ENCODE measurements at places on chromosomes 7 and 10.

- DNase-seq: no peak
Measured at GRCh38 chr7:151137791-151138152, 29.7 kb downstream of the GBX1 start.

DNA sequence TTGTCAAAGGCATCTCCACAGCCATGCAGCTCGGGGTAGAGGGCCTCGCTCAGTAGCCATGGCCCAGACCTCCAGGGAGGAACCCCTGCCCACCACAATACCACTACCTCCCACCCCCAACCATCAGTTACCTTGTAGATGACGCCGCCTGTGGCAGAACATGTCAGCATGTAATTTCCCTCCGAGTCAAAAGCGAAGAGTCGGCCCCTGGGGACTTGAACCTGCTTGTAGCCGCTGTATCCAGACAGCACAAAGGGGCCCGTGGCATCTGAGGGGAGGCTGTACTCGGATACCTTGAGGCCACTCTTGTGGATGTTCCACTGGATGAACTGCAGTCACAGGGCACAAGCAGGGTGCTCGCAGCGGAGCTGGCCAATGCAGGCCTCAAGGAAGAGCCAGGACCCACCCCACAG is 16.3 kb upstream of the CYREN start:
- DNase-seq: no peak

DNA sequence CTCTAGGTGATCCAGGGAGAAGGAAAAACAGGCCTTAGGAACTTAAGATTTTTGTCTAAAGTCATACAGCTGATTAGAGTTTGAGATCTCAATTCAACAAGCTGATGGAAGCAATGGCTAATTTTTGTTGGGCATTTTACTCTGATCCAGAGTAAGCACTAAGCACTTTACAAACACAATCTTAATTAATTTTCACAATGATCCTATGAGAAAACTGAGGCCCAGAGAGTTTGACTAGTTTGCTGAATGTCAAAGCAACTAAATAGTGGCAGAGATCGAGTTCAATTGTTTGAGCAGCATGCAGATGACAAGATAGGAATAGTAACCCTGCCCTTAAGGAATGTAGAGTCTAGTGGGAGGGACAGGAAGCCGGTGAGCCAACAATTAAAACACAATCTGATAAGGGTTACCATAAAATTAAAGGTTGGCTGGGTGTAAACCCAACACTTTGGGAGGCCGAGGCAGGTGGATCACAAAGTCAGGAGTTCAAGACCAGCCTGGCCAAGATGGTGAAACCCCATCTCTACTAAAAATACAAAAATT is 13.5 kb upstream of the RPEL1 start:
- DNase-seq: no peak

GRCh38 chr7:140229591-140230515 is 53.1 kb upstream of the KDM7A start:
- DNase-seq: peak; percentile 34

- no peak for DNase-seq
Measured at GRCh38 chr10:119025336-119025735, 4.2 kb upstream of the NANOS1 start.

- DNase-seq: no peak
Measured at GRCh38 chr7:106041140-106041717, 70.9 kb downstream of the SYPL1 start.

- no peak for DNase-seq
Measured at GRCh38 chr7:155352076-155352752, 54.5 kb downstream of the INSIG1 start.

DNA sequence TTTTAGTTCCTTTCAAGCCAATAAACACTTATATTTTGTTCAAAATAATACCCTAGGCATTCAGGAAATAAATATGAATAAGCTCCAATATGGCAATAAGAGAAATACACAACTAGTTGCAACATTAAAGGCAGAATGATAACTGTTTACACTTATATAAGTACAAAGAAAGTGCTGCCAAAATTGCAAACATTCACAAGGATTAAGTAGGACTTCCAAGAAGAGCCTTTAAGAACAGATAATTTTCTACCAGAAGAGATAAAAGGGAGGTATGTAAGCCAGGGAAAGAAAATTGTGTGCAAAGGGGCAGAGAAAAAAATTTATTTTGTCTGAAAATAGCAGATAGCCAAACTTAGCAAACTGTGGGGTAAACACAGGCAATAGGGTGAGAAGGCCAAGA is 83.8 kb downstream of the CTNNA3 start:
- no peak for DNase-seq

GRCh38 chr7:133613250-133613790 is 360.4 kb downstream of the EXOC4 start:
- no peak for DNase-seq

GRCh38 chr10:86969421-86970041 is 1.2 kb downstream of the ADIRF start:
- no peak for DNase-seq

- no peak for DNase-seq
Measured at GRCh38 chr10:103814626-103815370, 40.6 kb downstream of the SH3PXD2A start.

DNA sequence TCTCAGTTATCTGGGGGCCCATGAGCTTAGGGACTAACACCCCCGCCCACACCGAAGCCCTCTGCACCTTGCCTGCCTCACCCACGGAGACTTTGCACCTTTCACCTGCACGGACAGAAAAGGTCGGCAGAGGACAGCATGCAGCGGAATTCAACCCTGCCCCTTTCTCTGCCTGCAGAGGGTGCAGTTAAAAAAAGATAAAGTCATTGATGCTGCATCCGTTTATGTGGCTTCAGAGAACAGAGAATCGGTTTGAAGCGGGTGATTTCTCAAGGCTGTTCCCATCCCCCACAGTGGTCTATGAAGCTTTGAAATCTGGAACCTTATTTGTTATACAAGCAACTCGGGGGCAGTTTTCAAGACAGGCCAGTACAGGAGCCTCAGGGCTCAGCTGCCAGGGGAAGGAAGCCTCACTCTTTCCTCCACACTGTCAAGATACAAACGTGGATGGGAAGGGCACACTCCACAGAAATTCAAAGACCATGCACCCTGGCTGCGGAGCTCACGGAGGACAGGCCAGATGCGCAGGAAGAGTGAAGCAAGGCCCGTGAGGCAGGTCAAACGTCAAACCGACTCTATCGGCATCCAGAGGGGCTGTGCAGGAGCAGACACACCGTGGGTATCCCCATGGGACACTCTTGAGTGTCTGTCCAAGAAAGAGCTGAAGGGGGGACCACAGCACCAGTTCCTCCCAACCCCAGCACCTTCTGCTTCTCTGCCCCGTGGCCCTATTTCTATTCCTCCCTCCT is 66.3 kb downstream of the INSIG1 start:
- no peak for DNase-seq

GRCh38 chr7:105206985-105207384 is 181.7 kb downstream of the SRPK2 start:
- no peak for DNase-seq

DNA sequence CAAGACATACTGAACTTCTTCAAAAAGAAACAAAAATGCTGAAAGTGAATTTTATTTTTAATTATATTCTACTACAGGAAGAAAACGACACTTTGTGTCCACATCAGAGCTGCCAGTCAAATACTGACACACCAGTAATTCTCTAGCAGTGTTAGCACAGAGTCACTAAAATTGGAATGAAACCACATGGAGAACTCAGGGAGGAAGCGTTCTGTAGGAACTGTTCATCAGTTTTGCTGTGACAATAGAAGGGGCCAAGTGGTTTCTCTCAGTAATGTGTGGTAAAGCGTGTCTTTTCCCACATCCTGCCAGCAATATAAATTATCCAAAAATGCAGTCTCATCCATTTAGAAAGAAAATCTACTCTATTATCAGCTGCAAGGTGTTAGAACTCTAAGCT is 683.3 kb downstream of the GRM8 start:
- no peak for DNase-seq

GRCh38 chr10:68561865-68562649 is 1.9 kb downstream of the TET1 start:
- no peak for DNase-seq

- no peak for DNase-seq
Measured at GRCh38 chr10:113153493-113154102, 203.6 kb downstream of the TCF7L2 start.

DNA sequence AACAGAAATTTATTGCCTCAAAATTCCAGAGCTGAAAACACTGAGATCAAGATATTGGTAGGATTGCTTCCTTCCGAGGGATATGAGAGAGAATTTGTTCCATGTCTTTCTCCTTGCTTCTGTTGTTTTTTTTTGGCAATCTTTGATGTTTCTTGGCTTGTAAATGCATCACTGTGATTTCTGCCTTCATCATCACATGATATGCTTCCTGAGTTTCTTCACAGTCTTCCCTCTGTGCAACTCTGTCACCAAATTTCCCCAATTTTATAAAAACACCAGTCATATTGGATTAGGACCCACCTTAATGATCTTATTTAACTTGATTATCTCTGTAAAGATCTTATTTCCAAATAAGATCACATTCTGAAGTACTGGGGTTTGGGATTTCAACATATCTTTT is 14.7 kb downstream of the TMEM236 start:
- no peak for DNase-seq

GRCh38 chr10:27319752-27320431 is 79.3 kb upstream of the ACBD5 start:
- DNase-seq: no peak

GRCh38 chr10:72740528-72740927 is 48.6 kb downstream of the MCU start:
- DNase-seq: no peak

DNA sequence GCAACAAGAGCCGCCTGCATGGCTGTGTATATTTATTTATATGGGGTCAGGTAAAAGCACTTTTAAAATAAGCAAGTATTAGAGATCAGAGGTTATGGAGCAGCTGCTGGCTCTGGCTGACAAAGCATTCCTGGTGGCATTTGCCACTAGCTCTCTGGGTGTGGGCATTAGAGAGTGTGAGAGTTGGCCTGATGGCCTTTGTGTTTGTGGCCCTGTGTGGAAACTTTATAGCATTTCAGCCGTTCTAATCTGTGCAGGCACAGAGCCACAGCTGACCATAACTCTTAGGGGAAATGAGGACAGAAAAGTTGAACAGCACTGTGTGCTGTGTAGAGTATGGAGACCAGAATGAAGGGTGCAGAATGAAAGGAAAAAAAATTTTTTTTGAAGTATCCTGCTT is 118.9 kb downstream of the AUTS2 start:
- no peak for DNase-seq

GRCh38 chr7:144691240-144691639 is 144.6 kb downstream of the TPK1 start:
- no peak for DNase-seq

DNA sequence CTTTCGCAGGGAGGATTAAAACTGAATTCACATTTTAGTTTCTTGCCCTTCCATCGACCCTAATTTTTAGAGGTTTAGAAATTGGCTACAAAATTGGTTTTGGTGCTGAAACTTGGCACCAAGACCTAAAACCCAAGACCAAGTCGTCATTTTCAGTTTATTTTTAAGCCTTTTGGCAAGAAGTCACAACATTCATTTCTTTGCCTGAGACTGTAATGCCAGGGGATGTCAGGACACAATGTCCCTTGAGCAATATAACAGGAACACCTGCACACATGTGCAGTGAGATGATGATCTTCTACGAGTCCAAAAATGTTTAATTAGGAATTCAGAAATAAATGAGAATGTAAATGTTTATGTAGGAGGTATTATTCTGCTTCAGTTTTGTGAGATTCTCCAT is 335.4 kb upstream of the ANKRD30A start:
- DNase-seq: no peak

GRCh38 chr7:137282043-137282442 is 61.5 kb downstream of the PTN start:
- no peak for DNase-seq

GRCh38 chr7:30931161-30931928 is 19.7 kb downstream of the AQP1 start:
- no peak for DNase-seq

GRCh38 chr10:106919871-106920282 is 244.6 kb downstream of the SORCS1 start:
- DNase-seq: no peak

DNA sequence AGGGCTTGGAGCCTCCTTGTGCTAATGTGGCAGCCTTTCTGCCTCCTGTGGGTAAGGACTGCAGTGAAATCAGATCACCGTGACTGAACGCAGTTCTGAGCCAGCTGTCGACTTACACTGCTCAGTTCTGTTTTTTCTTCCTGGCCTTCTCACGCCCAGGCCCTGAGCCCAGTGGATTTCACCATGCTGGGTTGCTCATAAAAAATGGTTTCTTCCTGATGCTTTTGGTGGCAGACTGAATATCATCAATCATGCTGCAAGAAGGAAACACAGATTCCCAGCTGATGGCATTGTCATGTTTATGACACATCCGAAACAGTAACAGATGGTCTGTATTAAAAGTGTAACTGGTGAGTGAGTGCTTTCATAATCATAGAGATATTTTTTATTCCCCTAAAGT is 389.6 kb downstream of the GALNT17 start:
- DNase-seq: no peak

DNA sequence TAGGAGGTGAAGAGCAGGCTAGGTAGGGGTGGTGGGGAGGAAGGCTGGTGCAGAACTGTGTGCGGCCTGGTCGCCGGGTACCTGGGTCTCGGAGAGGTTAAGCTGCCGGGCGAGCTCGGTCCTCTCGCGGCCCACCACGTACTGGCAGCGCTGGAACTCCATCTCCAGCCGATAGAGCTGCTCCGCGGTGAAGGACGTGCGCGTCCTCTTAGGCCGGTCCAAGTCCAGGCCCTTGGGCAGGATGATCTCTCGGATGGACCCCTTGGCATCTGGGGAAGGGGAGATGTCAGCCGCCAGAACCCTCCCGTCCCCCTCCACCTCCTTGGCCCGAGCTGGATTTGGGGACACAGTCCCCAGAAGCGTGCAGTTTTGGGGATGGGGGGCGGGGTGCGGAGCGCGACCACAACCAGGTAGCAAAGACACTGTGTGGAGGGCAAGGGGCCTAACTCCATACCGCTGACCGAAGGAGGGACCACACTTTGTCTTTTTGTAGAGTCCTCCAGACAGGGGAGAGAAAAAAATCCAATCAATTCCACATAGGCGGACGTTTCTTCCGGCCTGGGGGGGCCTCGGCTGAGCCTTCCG is 1.6 kb downstream of the VAX1 start:
- no peak for DNase-seq

DNA sequence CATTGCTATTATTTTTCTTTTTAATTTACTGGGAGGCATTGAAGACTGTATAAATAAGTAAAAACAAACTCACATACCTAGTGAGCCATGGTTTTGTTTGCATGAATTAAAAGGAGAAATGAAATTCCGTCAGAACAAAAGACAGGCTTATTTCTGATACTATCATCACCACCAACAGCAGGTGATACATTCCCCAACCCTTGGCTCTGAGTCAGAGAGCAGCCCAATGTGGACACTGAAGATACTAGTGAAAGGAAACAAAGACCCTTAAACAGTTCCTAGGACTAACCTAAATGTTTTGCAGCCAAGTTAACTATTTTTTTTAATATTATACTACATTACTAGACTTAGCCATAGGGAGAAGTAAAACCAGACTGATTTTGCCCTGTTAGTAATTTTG is 31.6 kb downstream of the CHRM2 start:
- no peak for DNase-seq

GRCh38 chr10:34364253-34365037 is 450.7 kb downstream of the PARD3 start:
- no peak for DNase-seq
